ENCODE measurements at places on chromosomes 5 and 9. TPM values are rescaled to one million over a fixed set of nuclear protein-coding genes. Genes with fewer than 3 reads are reported as not detected.

OR2S2 gene
- not detected for total RNA-seq

HMGXB3 gene
- 34.7 TPM for total RNA-seq

PDZD2 gene
- total RNA-seq = 4.0 TPM

C8G gene
- total RNA-seq = not detected

FSTL4 gene
- total RNA-seq = not detected

PPIC gene
- total RNA-seq = 26.3 TPM

TRPM3 gene
- 3.1 TPM for total RNA-seq

CATSPER3 gene
- total RNA-seq = not detected

FCN1 gene
- total RNA-seq = not detected

KCNMB1 gene
- total RNA-seq = 1.1 TPM

PHF24 gene
- not detected for total RNA-seq

SLC25A51 gene
- total RNA-seq = 75.8 TPM

FABP6 gene
- not detected for total RNA-seq

FOXD4 gene
- total RNA-seq = 0.27 TPM

IFNE gene
- 5.5 TPM for total RNA-seq

MCC gene
- total RNA-seq = 38.6 TPM

ZFP2 gene
- total RNA-seq = 0.22 TPM

TSLP gene
- total RNA-seq = 0.53 TPM

DPYSL3 gene
- 127 TPM for total RNA-seq

GPR151 gene
- total RNA-seq = not detected

CDH9 gene
- total RNA-seq = not detected

FRMD3 gene
- total RNA-seq = 24.6 TPM

SYK gene
- not detected for total RNA-seq

ROR2 gene
- total RNA-seq = not detected

IL5 gene
- not detected for total RNA-seq

MOB3B gene
- total RNA-seq = under 0.01 TPM

HSD17B4 gene
- total RNA-seq = 179 TPM

LPAR1 gene
- total RNA-seq = under 0.01 TPM

PPP1R2B gene
- 0.07 TPM for total RNA-seq

ADAMTS6 gene
- 77.3 TPM for total RNA-seq

ITGA2 gene
- total RNA-seq = 178 TPM

AFAP1L1 gene
- total RNA-seq = 102 TPM

OR1L4 gene
- total RNA-seq = not detected

CCDC180 gene
- 0.79 TPM for total RNA-seq

GABRA6 gene
- 0.66 TPM for total RNA-seq

ABO gene
- 0.22 TPM for total RNA-seq

PALM2AKAP2 gene
- total RNA-seq = 0.22 TPM

ZDHHC12 gene
- 21.4 TPM for total RNA-seq

IARS1 gene
- 302 TPM for total RNA-seq

GFI1B gene
- not detected for total RNA-seq

FAM200C gene
- total RNA-seq = 2.9 TPM

CCL28 gene
- 2.4 TPM for total RNA-seq

FAM221B gene
- total RNA-seq = not detected

IL4 gene
- total RNA-seq = not detected

SERF1B gene
- total RNA-seq = 26.3 TPM

SEMA5A gene
- 0.27 TPM for total RNA-seq

ACSL6 gene
- total RNA-seq = not detected

HMMR gene
- 53.1 TPM for total RNA-seq

ARHGEF37 gene
- 8.0 TPM for total RNA-seq

All from thoracic aorta endothelial cell (primary cell).